GM12878 (cell line): ENCODE measurements at places on chromosomes 3 and 15.
A peak's percentile ranks its signal among the peaks of the same experiment; 100 is the strongest.

- DNase-seq: no peak
These were observed 20.0 kb upstream of the SLC28A2 start for GRCh38 chr15:45231864-45232562.

DNA sequence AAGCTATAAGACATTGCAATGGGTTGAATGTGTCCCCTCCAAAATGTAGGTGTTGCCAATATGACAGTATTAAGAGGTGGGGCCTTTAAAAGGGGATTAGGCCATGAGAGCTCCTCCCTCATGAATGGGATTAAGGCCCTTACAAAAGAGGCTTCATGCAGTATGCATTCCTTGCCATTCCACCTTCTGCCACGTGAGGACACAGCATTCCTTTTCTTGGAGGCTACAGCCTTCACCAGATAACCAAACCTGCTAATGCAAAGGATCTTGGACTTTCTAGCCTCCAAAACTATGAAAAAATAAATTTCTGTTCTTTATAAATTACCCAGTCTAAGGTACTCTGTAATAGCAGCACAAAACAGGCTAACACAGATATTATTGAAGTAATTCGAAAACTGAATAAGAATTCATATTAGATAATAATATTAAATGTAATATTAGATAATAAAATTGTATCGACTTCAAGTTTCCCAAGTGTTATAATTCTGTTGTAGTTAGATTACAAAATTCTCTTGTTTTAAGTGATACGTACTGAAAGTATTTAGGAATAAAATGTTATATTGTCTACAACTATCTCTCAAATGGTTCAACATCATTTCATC lies 29.4 kb upstream of the ATP8B4 start:
- no peak for DNase-seq

DNA sequence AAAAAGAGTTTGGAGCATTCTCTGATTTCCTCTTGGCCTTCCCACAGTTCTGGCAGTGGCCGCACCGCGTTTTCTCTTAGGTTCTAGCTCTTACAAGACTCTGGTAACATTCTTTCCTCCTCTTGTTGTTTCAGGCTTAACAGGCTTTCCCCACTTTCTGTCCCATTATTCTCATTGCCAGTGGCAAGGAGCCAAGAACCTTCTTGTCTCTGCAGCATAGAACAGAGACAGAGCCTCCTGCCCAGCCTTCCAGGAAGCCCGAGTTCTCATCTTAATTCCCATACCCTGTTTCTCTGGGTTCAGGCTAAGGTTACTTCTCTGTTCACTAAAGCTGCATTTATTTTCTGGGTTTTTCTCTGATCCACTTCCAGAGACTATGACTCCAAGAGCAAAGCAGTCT lies 61.1 kb downstream of the DUT start:
- DNase-seq: no peak

- DNase-seq: no peak
These were observed 1030.3 kb downstream of the ROBO2 start for GRCh38 chr3:78070188-78070587.

DNA sequence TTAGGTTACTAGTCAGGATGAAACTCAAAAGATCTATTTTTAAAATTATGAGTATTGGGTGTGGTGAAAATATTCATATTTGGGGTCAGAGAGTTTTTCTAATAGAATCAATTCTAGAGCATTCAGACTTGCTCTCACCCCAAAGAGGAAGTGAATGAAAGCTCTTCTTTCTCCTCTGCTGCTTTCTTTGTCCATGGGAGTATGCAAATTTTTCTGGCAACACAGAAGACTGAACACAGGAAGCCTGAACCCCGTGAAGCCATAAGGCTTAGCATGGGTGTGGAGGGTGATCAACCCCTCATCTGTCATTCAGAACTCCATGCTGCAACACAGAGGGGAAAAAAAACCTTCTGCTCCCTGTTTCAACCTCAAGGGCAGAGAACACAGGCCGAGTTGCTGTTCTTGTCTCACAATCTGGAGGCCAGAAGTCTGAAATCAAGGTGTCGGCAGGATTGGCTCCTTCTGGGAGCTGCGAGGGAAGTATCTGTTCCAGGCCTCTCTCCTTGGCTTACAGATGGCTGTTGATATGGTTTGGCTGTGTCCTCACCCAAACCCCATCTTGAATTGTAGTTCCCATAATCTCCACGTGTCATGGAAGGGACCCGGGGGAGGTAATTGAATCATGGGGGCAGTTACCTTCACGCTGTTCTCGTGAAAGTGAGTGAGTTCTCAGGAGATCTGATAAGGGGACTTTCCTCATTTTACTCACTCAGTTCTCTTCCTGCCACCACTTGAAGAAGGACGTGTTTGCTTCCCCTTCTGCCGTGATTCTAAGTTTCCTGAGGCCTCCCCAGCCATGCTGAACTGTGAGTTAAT lies 33.7 kb upstream of the CD47 start:
- DNase-seq: peak; percentile 96

- DNase-seq: no peak
These were observed 22.6 kb downstream of the STARD5 start for GRCh38 chr15:81301385-81301784.

- DNase-seq: no peak
These were observed at the start of gene SATB1 for GRCh38 chr3:18424729-18425640. TSS of gene SATB1 (minus strand) at chr3:18425339. CDS start at chr3:18420967, 4,372 bp downstream.

- DNase-seq: no peak
These were observed at the start of gene TAGLN3 for GRCh38 chr3:111998636-111999483. TSS of gene TAGLN3 (plus strand) at chr3:111998922. CDS start at chr3:111999423, 501 bp downstream.

- DNase-seq: no peak
These were observed 42.3 kb downstream of the NR1D2 start for GRCh38 chr3:23987356-23987755.

DNA sequence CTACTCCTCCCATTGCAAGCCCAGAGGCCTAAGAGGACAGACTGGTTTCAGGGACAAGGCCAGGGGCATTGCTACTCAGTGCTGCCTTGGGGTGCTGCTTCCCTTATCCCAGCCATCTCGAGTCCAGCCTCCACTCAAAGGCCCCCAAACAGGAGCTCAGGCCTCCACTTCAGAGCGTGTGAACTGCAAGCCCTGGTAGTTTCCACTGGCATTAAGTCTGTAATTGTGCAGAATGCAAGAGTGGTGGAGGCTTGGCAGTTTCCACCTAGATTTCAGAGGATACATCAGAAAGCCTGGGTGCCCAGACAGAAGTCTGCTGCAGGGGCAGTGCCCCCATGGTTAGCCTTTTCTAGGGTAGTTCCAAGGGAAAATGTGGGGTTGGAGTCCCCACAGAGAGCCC lies 192.8 kb upstream of the ST8SIA2 start:
- DNase-seq: no peak

DNA sequence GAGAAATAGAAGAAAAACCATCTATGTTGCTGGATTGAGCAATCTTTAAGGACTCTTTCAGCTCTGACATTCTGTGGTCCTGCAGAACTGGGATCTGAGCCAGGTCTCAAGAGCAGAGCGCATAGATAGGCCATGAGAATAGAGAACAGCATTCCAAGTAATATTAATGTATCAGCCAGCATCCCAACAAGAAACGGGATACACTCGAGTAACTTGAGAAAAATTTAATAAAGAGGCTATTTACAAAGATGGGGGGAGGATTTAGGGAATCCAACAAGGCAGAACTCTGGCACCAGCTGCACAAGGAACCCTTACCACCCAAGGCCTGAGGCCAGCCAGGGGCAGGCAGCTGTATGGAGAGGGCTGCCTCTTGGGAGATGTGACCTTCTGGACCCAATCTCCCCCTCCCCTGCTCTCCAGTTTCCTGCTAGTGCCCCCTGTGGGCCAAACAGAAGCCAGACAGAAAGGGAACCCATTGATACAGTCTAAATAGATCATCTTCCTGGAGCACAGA lies 8.2 kb downstream of the TMOD2 start:
- no peak for DNase-seq

- no peak for DNase-seq
These were observed 166.6 kb downstream of the NR1D2 start for GRCh38 chr3:24111711-24112110.

GRCh38 chr3:31952205-31952604 lies 28.9 kb downstream of the OSBPL10 start:
- DNase-seq: no peak

GRCh38 chr3:124126436-124127023 lies 134.6 kb upstream of the ROPN1 start:
- DNase-seq: no peak

DNA sequence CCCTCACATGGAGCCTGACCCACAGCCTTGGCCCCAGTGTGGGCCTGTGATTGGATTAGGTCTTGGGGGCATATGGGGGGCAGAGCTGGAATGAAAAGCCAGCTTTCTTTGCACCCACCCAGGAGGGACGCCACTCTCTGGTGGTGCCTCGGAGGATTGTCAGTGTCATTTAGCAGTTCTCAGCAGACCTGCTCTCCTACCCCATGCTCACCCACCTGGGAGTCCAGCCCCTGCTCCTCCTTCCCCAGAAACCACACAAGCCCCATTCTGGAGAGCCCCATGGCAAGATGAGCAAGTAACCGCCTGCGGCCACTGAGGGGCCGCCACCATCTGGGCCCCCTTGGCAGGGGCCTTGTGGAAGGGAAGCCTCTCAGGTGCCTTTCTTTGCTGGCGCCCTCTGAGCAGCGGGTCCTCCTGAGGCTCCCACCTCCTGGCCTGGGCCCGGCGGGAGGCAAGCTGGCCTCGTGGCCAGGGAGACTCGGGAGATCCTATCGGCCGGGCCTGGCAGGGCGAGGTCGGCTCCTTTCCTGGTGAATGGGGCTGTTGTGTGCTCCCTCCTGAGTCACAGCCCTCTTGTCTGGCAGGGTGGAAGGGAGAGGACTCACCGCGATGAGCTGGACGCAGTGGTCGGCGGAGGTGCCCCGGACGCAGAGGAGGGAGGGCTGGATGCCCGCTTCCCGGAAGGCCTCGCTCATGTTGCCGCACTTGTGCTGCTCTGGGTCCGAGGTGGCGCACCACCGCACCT lies 2.3 kb downstream of the MELTF start:
- DNase-seq: no peak

- no peak for DNase-seq
These were observed 520 bp downstream of the GREM1 start for GRCh38 chr15:32718227-32718820.

DNA sequence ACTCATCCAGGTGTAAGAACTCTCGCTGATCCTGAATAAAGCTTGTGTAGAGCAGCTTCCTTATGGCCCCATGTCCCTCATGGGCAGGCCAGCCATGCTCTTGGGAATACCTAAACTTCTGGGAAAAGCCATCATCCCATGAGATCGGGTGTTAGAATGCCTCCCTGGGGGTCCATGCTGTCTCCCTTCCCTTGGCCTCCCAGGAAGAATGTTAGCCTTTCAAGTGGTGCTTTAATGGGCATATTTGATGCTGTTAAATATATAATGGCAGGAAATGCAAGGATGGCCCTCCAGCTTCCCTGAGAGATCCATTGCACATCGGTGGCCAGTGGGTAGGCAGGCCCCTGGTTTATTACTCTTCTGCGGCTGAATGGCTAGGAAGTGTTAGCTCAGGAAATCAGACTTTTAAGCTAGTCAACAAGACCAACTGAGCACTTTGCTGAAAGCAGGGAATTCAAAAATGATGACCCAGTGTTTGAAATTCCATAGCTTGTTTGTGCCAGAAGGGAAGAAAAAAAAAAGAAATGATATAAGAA lies 60.5 kb upstream of the LRTM1 start:
- no peak for DNase-seq

- no peak for DNase-seq
These were observed 14.5 kb downstream of the RLBP1 start for GRCh38 chr15:89206908-89207331.

DNA sequence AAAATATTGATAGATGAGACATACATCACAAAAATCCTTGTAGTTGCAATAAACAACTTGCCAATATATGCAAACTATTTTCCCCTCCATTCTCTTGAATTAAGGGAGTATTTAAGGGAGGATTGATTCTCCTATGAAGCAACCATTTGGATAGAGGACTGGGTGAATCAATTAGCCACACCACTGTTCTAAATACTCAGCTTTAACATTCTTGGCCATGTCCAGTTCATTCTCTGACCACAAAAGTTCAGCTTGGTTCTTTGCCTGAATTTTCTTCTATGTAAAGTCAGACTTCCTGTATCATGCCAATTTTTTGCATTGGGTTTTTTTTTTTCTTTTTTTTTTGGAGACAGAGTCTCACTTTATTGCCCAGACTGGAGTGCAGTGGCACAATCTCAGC lies 15.8 kb upstream of the SEC11A start:
- DNase-seq: no peak

GRCh38 chr3:195583831-195584542 lies at the start of gene APOD:
TSS of gene APOD (minus strand) at chr3:195583940. CDS start at chr3:195579461, 4,479 bp downstream.
- no peak for DNase-seq

- no peak for DNase-seq
These were observed 215.0 kb upstream of the LRIG1 start for GRCh38 chr3:66715806-66716205.

DNA sequence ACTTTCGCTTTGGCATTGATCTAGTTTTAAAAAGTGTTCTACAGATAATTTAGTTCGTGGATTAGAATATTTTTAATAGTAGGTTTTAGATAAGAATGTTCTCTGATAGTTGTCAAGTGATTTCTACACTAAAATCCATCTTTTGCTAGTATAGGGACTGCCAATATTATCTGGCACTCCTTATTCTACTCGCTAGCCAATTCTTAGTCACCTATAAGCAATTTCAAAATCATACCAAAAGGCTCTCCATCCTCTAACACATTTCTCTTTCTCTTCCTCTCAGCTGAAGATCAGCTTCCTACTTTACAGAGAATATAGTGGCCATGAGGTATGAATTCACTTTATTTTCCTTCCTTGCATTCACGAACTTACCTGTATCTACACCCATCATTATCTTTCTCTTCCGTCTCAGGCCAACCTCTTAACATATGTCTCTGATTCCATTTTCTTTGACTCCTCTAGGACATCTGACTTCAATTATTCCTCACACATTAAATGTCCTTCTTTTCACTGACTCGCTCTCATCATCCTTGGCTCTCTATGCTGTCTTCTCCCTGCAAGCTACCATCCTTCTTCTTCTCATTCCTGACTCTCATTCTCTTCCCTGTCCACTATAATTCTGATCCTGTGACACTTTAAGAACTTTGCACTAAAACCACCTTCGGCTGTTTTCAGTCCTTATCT lies 35.5 kb downstream of the C3orf80 start:
- DNase-seq: no peak

DNA sequence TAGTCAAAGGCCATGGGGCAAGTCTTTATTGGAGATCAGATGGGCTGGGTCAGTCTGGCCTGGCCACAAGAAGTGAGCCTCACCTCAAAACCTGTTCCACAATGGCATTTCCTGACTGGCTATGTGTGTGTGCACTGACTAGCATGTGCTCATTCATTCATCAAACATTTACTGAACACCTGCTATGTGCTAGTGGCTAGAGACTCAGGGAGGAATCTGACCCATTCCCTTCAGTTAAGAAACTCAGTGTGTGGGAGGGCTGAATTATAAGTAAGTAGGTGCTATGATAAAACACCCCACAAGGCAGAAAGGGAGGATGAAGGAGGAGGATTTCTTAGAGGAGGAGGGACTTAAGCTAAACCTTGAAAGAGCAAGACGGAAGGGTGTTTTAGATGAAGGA lies 5.4 kb upstream of the CGNL1 start:
- no peak for DNase-seq

- no peak for DNase-seq
These were observed 19.4 kb downstream of the RASGRP1 start for GRCh38 chr15:38545179-38545578.

DNA sequence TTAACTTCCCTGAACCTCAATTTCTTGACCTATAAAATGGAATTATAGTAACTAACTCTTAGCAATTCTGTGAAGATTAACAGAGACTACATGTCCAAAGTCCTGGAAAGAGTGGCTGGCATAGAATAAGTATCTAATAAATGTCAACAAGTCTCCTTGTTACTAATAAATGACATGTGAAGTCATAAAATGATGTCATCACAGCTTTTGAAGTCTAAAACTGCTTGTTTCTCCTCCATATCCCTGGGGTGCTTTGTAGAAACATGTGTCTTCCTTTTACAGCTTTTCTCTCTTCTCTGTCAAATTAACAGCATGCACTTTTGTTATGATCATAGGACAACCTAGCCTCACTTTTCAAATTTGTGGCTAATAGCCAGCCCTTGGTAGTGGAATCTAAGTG lies 510.2 kb downstream of the NTRK3 start:
- no peak for DNase-seq
